CD4-positive, alpha-beta T cell treated with Interleukin-15 for 4 hours (primary cell): ENCODE measurements at places on chromosomes 6 and 20.

DNA sequence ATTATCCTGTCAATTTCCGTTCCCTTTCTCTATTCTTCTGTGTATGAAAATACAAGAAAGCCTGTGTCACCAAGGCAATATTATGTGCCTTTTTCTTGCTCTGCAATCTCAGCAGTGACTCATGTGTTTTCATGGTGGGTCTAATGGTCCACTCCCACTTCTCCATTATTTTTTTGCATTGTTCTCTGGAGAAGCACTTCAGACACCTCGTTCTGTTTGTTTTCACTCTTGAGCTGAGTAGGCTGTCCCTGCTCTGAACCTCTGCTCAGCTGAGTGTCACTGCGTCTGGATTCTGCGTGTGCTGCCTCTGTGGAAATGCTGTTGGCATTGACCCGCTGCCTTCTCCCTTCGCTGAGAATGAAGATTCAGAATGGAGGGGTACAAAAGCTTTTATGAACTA is 230.6 kb downstream of the TMEM242 start:
- no peak for DNase-seq

DNA sequence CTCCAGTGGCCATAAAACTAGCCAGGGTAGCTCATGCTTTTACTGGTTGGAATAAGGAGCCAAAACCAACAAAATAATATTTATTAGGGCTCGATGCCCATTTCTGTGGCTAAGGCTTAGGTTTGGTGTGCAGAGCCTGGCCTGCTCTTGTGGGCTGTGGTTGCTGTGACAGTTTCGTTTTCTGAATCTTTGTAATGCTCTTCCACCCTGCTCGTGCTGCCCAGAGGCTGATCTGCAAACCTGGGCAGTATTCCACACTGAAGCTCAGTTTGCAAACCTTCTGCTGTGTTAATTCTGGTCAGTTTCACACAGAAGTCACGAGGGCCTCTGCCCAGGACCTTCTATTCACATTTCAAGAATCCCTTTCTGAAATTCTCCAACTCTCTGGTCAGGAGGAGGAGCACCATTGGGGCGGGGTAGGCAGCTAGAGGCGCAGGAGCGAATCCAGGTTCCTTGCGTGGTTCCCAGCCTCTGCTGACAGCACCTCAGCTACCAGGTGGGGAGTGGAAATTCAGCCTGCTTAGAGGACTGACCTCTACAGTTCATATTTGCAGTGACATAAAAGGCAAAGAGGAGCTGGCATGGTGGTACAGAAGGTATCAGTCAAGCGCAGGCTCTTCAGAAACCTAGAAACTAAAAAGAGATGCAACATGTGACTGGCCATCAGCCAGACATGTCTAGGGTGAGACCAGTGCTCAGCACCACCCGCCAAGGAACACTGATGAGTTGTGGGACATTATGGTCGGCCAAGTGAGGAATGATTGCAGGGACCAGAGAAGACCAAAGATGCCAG is 14.3 kb upstream of the C20orf144 start:
- DNase-seq, result no peak

GRCh38 chr6:5759571-5759970 is 247.2 kb downstream of the NRN1 start:
- DNase-seq, result no peak

DNA sequence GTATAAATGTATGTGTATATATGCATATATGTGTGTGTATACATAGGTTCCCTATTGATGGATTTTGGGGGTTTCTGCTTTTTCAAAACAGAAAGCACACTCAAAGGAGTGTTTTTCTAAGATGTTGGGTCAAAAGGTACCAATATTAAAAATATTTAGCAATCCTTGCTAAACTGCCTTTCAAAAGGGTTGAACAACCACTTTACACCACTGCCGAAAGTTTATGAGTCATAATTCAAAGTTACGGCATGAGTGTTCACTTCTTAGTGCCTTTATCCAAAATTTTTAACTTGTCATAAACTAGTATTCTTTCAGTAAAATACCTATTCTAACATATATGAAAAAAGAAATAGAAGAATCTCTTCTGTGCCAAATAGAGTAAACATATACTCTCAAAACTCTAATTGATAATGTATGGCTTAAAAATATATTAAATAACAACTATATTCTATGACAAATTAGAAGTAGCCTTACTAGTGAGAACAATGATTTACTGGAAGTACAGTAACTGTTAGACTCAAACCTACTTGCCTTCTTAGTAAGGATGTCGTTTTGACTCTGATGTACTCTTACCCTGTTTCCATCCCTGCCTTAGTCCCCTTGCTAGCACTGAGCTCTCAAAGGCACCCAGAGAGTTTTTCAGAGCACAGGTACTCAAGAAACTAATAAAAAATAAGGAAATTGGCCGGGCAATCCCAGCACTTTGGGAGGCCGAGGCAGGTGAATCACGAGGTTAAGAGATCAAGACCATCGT is 136.1 kb downstream of the INSM1 start:
- DNase-seq, result no peak

DNA sequence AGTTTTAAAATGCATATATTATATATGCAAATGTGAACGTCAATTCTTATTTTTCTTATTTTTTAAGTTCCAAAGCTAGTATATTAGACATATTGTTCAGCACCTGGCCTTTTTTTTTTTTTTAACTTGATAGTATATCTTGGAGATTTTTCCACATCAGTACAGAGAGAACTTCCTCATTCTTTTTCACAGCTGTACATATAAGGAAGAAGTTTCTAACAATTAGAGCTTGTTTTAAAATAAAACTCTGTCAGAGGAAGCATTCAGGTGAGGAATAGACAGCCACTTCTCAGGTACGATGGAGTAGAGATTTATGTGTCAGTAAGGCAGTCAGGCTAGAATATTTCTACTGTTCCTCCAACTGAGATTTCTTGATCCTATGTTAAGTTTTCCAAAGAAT is 233.1 kb upstream of the SUPT3H start:
- DNase-seq, result no peak

DNA sequence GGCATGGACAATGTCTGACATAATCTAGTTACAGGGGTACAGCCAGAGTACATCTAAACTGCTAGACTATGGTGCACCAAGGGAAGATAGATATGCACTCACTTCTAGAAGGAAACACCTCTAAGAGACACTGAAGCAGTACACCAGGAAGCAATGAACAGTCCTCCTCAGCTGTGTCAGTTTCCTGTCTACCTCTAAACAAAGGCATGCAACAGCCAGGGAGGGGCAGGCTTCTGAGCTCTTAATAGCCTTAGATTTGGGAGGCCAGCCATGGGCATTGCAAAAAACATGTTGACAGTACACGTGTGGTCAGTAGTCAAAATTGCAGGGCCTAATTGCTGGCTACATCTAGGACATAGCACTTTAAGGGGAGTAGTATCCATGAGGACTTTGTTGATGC is 21.4 kb downstream of the CRYBG1 start:
- no peak for DNase-seq

DNA sequence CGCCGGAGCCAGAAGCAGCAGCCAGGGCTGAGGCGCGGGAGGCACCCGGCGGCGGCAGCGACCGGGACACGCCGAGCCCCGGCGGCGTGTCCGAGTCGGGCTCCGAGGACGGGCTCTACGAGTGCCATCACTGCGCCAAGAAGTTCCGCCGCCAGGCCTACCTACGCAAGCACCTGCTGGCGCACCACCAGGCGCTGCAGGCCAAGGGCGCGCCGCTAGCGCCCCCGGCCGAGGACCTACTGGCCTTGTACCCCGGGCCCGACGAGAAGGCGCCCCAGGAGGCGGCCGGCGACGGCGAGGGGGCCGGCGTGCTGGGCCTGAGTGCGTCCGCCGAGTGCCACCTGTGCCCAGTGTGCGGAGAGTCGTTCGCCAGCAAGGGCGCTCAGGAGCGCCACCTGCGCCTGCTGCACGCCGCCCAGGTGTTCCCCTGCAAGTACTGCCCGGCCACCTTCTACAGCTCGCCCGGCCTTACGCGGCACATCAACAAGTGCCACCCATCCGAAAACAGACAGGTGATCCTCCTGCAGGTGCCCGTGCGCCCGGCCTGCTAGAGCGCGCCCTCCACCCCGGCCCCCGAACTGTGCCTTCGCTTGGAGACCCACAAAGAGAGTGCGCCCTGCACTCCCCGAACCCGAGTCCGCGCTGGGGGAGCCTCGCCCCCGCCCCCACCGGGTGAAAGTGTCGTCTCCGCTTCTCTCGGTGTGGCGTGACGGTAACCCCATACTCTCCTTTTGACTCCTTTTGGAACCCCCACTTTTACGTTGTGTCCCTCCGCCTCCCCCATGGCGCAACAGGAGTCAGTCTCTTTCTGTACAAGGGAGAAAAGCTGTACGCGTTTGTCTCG is 1.6 kb downstream of the INSM1 start:
- no peak for DNase-seq
